ENCODE measurements at places on chromosomes 3 and 15.

GRCh38 chr3:31945738-31946052, 35.4 kb downstream of the OSBPL10 start:
- DNase-seq, result no peak

DNA sequence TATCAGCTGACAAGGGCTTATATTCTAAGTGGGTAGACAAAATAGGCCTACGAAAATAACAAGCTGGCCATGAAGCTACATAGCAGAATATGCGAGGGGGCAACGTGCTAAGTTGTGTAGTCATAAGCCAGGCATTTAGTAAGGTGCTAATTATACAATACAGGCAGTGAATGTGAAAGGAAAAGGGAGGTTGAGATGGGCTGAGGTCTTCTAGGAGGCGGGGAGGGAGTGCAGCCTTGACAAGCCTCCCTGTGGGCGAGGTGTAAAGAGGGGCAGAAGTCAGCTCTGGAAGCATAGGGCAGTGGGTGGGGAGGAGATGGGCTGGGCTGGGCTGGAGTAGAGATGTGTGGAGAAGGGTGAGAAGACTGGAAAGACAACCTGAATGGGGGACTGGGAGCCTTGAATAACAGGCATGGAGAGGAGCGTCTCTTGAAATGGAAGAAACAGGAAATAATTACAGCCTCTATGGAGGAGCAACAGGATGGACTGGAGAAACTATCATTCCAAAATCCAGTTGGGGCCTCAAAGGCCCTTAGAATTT, 1.2 kb downstream of the TIGIT start:
- DNase-seq, result no peak

DNA sequence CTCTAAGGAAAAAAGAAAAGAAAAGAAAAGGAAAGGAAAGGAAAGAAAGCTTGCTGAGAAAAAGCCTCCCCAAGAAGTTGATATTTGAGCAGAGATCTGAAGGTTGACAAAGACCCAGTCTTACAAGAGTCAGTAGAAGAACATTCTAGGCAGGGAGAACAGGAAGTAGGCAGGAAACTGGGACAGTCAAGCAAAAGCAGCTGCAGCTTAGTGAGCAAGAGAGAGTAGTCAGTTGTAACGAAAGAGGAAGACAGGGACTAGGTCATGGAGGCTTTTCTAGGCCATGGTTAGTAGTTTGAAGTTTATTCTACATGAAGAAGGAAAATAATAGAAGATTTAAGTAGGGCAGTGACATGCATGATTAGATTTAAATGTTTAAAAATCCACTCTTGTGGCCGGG, 31.8 kb upstream of the KLHL6 start:
- DNase-seq, result no peak

DNA sequence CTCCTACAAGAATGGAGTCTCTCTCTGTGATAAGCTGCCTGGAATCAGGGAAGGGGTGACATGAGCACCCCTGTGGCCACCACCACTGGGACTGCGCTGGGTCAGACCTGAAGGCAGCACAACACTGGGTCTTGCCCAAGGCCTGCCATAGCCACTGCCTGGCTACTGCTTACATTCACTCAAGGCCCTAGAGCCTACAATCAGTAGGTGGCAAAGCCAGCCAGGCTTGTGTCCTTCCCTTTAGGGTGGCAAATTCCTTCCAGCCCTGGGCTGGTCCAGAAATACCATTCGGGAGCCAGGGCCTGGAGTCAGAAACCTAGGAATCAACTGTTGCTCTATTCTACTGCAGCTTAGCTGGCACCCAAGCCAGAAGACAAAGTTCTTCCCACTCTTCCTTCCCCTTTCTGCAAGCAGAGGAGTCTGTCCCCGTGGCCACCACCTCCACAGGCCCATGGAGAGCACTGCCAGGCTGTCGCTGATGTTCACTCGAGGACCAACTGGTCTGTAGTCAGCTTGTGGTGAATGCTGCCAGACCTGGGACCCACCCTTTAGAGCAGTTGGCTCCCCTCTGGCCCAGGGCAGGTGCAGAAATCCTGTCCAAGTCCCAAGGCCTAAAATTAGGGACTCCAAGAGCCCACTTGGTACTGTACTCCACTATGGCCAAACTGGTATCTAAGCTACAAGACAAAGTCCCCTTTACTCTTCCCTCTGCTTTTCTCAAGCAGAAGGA, 307.4 kb downstream of the THSD4 start:
- DNase-seq, result no peak

Measured in stimulated activated CD8-positive, alpha-beta memory T cell treated with anti-CD3 and anti-CD28 coated beads, Interleukin-4, amount 100 ng/mL, for 1 hour (primary cell).